ENCODE measurements at places on chromosomes 11 and 22. TPM values are rescaled to one million over a fixed set of nuclear protein-coding genes. Genes with fewer than 3 reads are reported as not detected.

DNA sequence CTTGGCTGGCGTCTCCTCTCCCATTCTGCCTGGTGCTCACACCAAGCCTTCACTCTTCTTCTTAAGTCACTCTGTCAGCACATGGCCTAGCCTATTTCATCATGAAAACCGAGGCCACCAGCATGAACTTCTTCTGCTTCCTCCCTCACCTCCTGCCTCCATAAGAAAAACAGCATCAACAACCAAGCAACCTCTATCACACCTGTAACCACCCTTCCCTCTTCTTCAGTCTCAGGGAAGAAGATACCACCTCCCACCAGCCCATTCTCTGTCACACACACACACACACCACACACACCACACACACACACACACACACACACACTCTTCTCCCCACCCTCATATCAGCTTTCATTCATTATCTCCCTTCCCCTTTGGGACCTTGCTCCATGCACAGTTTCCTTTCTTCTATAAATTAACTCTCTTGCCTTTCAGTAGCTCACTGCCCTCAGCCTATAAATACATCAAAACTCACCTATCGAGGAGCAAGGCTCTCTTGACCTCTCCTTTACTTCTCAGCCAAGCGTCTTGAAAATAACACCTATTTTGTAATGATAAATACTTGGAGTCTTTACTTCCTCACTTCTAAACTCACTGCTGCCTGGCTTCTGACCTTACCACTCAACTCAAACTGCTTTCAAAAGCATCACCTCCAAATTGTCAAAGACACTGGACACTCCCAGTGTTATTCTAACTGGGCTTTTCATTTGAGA is 36.6 kb downstream of the SC5D start:
- no peak for DNase-seq

RFPL3 gene
- not detected for total RNA-seq

DNA sequence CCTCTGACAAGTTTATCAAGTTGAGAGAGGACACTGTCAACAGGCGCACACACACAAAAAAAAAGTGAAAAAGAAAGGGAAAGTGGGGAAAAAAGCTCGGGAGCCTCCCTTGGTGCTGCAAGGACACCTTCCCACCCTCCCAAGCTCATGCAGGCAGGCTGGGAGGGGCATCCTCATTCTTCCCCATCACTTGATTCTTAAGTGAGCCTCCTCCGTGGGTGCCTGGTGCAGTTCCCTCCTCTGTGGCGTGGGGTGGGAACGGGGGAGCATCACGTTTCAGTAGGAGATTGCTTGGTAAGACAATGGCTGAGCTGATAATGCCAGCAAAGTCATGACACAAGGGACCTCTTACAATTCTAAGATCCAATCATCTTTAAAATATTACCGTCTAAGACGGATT is 108.8 kb downstream of the NXPE2 start:
- DNase-seq = no peak

GRCh38 chr11:88384669-88385005 is 47.1 kb upstream of the CTSC start:
- DNase-seq = no peak

PKDREJ gene
- total RNA-seq = not detected

DNA sequence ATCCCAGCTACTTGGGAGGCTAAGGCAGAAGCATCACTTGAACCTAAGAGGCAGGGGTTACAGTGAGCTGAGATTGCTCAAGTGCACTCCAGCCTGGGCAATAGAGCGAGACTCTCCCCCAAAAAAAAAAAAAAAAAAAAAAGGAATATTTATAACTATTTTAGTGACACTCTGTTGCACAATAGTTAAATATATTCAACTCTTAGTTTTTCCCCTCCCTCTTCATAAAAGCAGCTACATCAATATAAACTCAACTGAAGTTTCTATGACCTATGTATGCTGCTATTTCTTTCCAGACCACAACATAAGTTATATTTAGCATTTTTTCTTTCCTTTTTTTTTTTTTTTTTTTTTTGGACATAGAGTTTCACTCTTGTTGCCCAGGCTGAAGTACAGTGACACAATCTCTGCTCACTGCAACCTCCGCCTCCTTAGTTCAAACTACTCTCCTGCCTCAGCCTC is 19.2 kb downstream of the CELF1 start:
- DNase-seq = no peak

- no peak for DNase-seq
Measured at GRCh38 chr11:10042699-10043098, 251.3 kb downstream of the SBF2 start.

PRG3 gene
- not detected for total RNA-seq

GRCh38 chr11:15213471-15214231 is 98.9 kb downstream of the INSC start:
- DNase-seq = no peak

- no peak for DNase-seq
Measured at GRCh38 chr11:86398106-86398505, 23.4 kb downstream of the CCDC81 start.

GRCh38 chr11:104164028-104164520 is at the start of gene PDGFD:
Gene PDGFD (minus strand): TSS chr11:104164147.
- peak; percentile 93 for DNase-seq

GRCh38 chr11:79285756-79286155 is 155.1 kb downstream of the TENM4 start:
- no peak for DNase-seq

DNA sequence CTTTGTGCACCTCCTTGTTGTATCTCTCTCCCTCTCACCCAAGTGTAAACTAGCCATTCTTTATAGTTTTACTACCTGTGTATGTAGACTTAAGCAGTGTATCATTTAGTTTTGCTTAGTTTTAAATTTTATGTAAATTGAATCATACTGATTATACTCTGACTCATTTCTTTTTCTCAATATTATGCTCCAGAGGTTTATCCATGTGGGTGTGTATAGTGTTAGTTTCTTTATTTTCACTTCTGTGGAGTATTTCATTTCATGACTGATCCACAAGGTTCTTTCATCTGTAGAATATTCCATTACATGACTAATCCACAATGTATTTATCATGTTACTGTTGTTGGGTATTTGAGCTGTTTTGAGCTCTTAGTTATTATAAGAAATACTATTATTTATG is 62.0 kb downstream of the CCDC34 start:
- DNase-seq = no peak

OR8G5 gene
- total RNA-seq = not detected

DNA sequence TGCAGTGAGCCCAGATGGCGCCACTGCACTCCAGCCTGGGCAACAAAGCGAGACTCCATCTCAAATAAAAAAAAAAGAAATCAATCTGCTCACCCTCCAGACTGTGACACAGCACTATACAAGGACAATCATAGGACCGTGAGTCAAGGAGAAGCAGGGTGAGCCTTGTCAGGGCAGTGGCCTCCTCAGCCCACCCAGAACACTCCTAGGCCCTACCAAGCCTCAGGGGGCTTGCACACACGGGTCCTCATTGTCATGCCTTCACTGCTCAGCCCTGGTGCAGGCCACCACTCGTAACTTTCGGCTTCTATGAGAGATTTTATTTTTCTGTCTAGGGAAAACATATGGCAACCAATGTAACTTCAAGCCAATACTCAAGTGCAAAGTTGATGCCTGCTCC is 35.8 kb downstream of the DGCR2 start:
- DNase-seq = no peak

TECTA gene
- 1.1 TPM for total RNA-seq

DNA sequence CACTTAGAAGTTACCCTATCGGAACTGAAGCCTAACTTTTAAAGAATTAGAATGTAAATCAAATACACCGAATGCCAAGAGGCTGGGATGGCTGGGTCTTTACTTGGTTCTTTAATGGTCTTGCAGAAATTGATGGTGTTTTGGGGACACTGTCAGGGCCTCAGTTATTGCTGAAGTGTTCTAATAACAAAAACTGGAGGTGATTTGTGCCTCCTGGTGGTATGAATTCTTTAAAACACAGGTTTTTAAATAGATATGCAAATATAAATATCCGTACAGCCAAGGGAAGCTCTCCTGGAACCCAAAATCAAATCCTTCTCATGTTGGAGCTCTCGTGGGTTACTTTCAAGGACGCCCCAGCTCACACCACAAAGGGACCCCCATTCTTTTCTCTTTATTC is 19.3 kb upstream of the TMPRSS5 start:
- DNase-seq = no peak

Data from stomach (tissue), 19 donors.